Muscle of arm (tissue), 14 donors: ENCODE measurements at places on chromosomes 7 and 10.

- peak; percentile 46 for DNase-seq
Measured at GRCh38 chr10:98293550-98294269, 25.7 kb upstream of the LOXL4 start.

DNA sequence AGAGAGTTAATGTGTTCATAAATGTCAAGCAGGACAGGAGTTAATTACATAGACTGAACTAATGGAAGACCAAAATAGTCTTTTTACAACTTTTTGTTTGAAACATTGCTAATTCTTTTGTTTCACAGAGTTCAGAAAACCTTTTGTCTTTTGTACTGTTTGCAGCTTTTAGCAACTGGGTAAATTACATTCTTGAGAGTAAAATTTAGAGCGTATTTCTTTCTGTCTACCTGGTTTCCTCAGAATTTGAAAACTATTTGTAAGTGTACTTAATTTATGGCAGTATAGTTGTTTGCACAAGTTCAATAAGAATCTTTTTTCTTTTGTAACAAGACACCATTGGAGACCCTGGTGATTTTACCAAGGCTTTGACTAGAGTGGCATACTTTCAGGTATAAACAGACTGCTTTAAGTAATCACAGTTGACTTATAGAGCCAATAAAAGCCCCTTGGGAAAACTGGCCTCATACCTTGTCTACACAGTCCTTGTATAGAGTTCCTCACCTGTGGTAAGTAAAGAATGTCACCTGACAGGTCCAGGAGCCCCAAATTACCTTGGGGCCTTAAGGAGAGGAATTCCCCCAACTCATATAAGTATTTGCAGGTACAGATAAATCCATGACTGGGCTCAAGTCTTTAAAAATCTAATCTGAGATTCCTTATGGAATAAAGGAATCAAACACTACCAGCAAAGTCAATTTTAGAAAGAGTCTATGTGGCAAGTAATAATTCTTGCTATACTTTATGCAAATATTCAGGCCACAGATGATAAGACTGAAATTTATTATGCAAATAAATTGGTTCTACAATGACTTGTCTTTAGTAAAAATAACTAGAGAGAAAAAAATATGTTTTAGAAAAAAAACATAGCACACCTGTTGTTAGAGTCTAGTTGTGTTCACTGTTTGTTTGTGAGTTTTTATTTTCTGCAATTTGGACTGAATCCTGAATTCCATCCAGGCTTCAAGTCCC, 23.6 kb upstream of the CREB3L2 start:
- no peak for DNase-seq

DNA sequence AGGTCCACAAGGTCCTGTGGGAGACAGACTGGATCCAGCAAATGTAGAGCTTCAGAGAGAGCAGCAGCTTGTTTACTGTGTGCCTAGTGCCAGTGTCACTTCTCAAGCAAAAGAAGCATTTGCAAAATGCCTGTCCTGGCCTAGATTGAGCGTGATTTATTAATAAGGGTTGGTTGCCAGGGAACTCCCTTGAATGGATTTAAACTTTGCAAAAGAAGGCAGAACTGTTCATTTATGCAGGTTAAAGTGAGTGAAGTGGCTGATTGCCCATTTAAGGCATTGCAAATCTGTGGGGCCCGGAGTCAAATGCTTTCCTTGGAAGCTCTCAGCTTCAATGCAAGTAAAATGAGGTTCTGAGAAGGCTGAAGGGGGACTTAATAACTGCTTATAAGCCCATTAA, 71.3 kb downstream of the CDHR3 start:
- DNase-seq: no peak

DNA sequence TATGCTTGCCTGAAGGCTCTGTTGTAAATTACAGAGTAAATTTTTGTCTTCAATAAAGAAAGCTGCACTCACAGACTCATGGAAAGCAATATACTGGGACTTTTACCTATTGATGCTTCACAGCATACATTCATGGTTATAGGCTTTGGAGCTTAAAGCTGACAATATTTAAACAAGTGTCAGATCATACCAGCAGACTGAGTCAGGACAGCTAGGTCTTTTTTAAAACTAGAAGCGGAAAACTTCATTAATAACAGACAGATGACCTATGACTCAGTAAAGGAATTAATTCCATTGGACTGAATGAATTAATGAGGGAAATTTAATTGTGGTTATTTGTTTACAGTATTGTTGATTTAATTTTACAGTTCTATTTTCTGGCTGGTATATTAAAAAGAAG, 165.8 kb upstream of the DGKB start:
- no peak for DNase-seq

- DNase-seq: no peak
Measured at GRCh38 chr7:38673795-38674194, 42.6 kb upstream of the AMPH start.

GRCh38 chr7:7449055-7449454, 86.6 kb downstream of the COL28A1 start:
- no peak for DNase-seq

- no peak for DNase-seq
Measured at GRCh38 chr10:7478727-7479457, 68.1 kb upstream of the SFMBT2 start.

GRCh38 chr10:79046326-79046725, 22.4 kb upstream of the ZMIZ1 start:
- no peak for DNase-seq
